ENCODE measurements at places on chromosomes 2 and 18.
A peak's percentile ranks its signal among the peaks of the same experiment; 100 is the strongest.

GRCh38 chr18:22731398-22731797, 201.7 kb upstream of the RBBP8 start:
- peaks cover 15% of the 10 kb centered on the region for H3K4me1 ChIP-seq
- no peak overlapping the region for H3K4me3 ChIP-seq
- DNase-seq = no peak
- no peaks in the 10 kb centered on the region for H3K36me3 ChIP-seq
- H3K27ac ChIP-seq = no peak overlapping the region

GRCh38 chr2:43220760-43221123, 5.7 kb downstream of the ZFP36L2 start:
- peaks cover 63% of the 10 kb centered on the region for H3K4me1 ChIP-seq
- peak overlapping the region; percentile 79 for H3K4me3 ChIP-seq
- peaks cover 16% of the 10 kb centered on the region for H3K36me3 ChIP-seq
- H3K27me3 ChIP-seq = no peaks in the 10 kb centered on the region

DNA sequence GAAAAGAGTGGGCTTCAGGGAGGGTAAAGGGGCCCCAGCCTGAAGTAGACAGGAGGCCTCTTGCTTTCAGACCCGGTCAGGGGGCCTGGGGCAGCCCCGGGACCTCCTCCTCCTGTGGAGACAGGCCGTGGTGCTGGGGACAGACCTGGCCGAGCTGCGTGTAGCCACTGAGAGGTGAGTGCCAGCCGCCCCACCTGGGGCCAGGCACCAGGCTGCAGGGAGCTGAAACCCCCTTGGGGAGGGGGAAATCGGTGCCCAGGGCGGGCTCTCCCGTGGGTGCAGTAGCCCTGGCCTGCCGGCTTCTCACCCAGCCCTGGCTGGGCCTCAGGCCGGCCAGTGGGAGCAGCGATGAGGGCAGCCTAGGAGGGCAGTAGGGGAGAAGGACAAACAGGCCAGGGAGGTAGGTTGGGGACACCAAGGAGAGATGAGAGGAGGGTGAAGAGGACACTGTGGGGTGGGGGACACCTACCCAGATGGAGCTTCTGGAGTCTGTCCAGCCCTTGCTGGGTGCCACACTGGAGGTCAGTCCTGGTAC, 24.0 kb downstream of the CROCC2 start:
- H3K4me1 ChIP-seq = no peaks in the 10 kb centered on the region
- no peak overlapping the region for H3K27ac ChIP-seq
- peak; percentile 67 for DNase-seq

GRCh38 chr18:68394705-68395104, 320.2 kb downstream of the TMX3 start:
- no peak overlapping the region for H3K4me3 ChIP-seq
- no peak overlapping the region for H3K27ac ChIP-seq
- H3K4me1 ChIP-seq = peaks cover 6% of the 10 kb centered on the region
- no peaks in the 10 kb centered on the region for H3K27me3 ChIP-seq
- no peaks in the 10 kb centered on the region for H3K36me3 ChIP-seq

GRCh38 chr2:188527141-188527540, 235.5 kb downstream of the GULP1 start:
- H3K27ac ChIP-seq = peak overlapping the region; percentile 66
- peaks cover 25% of the 10 kb centered on the region for H3K4me1 ChIP-seq
- peaks cover 5% of the 10 kb centered on the region for H3K36me3 ChIP-seq

DNA sequence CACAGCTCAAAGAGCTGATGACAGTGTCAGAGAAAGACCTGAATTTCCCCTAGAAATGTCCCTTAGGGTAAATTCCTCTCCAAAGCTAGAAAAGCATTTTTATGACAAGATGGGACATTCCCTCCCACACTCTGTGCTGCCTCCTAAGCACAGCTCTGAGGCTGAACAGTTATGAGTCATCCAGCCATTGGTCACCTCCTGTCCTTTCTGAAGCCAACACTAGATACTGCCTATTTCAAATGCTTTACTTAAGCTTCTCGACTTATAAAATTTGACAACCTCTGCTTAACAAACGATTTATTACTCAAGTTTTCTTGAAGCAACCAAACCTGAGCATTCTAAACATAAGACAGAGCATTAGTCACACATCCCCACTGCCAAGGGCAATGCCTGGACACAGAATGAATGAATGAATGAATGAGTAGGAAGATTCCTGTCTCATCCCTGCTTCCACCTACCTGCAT, 35.4 kb downstream of the B4GALT6 start:
- no peaks in the 10 kb centered on the region for H3K36me3 ChIP-seq
- peak overlapping the region; percentile 71 for H3K27ac ChIP-seq
- peaks cover 30% of the 10 kb centered on the region for H3K4me1 ChIP-seq
- no peak overlapping the region for H3K4me3 ChIP-seq
- no peak for DNase-seq
- H3K27me3 ChIP-seq = no peaks in the 10 kb centered on the region

DNA sequence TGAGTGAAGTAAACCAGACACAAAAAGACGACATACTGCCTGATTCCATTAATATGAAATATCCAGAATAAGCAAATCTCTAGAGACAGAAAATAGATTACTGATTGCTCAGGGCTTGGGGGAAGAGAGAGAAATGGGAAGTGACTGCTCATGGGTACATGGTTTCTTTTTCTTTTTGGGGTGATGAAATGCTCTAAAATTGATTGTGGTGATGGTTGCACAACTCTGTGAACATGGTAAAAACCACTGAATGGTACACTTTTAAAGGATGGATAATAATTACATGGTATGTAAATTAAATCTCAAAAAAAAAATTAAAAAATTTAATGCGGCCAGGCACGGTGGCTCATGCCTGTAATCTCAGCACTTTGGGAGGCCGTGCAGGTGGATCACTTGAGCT, 39.3 kb downstream of the RPL31 start:
- no peak overlapping the region for H3K4me3 ChIP-seq
- no peaks in the 10 kb centered on the region for H3K4me1 ChIP-seq
- H3K27ac ChIP-seq = no peak overlapping the region
- H3K36me3 ChIP-seq = peaks cover 11% of the 10 kb centered on the region
- no peaks in the 10 kb centered on the region for H3K27me3 ChIP-seq
- DNase-seq = no peak

- no peak overlapping the region for H3K27ac ChIP-seq
- no peak overlapping the region for H3K4me3 ChIP-seq
- H3K4me1 ChIP-seq = peaks cover 14% of the 10 kb centered on the region
Measured at GRCh38 chr2:137937778-137938177, 26.5 kb upstream of the HNMT start.

DNA sequence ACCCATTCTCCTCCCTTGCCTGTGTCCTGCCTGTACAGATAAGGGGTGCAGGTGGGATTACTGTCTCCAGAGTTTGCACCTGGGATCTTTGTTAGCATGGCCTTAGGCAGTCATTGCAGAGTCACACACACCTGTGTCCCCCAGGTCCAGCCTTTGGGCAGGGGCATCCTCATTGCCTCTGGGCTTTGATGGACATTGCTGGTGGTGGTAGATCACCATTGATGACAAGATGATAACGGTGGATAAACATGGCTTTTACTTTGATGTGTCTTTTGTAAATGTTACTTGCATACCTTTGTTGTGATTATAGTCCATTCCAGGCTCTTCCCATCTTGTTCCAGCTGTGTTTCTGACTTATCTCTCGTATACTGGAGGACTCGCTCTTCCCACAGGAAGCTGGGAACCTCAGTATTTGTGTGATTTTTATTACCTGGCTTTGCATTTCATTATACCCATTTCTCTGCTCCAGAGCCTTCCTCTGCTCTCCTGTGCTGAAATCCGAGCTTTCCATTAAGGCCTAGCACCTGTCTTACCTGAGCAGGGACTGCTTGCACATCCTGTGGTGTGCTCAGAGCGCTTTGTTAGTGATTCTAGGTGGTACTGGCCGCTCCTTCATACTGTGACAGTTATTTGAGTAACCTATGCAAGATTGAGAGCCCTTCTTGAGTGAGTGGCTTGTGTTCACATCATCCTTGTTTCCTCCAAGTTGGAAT, 79.2 kb downstream of the PTPRM start:
- H3K27ac ChIP-seq = no peak overlapping the region
- peaks cover 5% of the 10 kb centered on the region for H3K36me3 ChIP-seq
- H3K4me1 ChIP-seq = peaks cover 27% of the 10 kb centered on the region
- H3K27me3 ChIP-seq = no peaks in the 10 kb centered on the region
- H3K4me3 ChIP-seq = no peak overlapping the region

DNA sequence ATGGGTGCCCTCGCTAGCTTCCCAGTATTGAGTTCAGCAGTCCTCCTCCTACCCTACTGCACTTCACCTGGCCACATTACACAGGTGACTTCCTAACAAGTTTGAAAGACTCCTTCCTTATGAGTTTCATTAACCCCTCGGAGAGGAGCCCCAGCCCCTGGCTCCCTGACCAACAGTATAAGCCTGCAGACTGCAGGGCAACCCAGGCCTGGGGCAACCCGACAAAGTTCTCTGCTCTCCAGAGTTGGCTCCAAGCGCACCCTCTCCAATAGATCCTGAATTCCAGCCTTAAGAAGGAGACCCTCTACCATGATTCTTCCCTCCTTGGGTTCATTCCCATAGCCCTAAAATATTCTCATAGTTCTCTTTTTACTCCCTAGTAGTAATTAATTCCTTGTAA, 1162.8 kb upstream of the TMEFF2 start:
- no peak for DNase-seq
- no peak overlapping the region for H3K4me3 ChIP-seq
- no peaks in the 10 kb centered on the region for H3K4me1 ChIP-seq
- peaks cover 10% of the 10 kb centered on the region for H3K27me3 ChIP-seq
- no peaks in the 10 kb centered on the region for H3K36me3 ChIP-seq

DNA sequence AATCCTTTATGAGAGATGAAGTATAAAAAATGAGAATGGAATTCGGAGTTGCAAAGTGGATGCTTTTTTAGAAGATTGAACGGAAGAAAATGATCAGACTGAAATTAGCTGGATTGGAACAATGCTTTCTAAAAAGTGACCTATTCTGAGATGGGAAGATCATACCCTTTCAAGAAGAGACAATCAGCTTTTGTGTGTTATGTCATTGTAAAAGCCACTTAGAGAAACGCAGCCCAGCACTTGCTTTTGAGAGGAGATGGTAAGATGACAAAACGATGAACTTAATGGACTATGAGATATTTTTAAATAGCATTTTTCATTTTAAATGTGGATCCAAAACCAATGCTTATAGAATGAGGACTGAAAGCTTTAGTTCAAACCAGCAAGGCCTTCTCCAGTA, 871.4 kb upstream of the KLHL29 start:
- no peaks in the 10 kb centered on the region for H3K36me3 ChIP-seq
- DNase-seq = no peak

- no peaks in the 10 kb centered on the region for H3K36me3 ChIP-seq
- H3K27me3 ChIP-seq = no peaks in the 10 kb centered on the region
- H3K4me1 ChIP-seq = peaks cover 37% of the 10 kb centered on the region
- peak overlapping the region; percentile 72 for H3K27ac ChIP-seq
Measured at GRCh38 chr2:74576211-74576862, 21.8 kb downstream of the DOK1 start.

- H3K27me3 ChIP-seq = no peaks in the 10 kb centered on the region
- no peak overlapping the region for H3K4me3 ChIP-seq
- DNase-seq = no peak
- H3K4me1 ChIP-seq = peaks cover 14% of the 10 kb centered on the region
- no peak overlapping the region for H3K27ac ChIP-seq
- peaks cover 1% of the 10 kb centered on the region for H3K36me3 ChIP-seq
Measured at GRCh38 chr2:107111623-107112022, 225.7 kb upstream of the ST6GAL2 start.

GRCh38 chr2:9333591-9334171, 89.6 kb downstream of the ITGB1BP1 start:
- no peak overlapping the region for H3K4me3 ChIP-seq
- no peaks in the 10 kb centered on the region for H3K27me3 ChIP-seq
- H3K4me1 ChIP-seq = peaks cover 63% of the 10 kb centered on the region
- peak overlapping the region; percentile 83 for H3K27ac ChIP-seq
- DNase-seq = no peak

- H3K4me3 ChIP-seq = peak overlapping the region; percentile 70
- peak; percentile 82 for DNase-seq
- no peak overlapping the region for H3K27ac ChIP-seq
- H3K36me3 ChIP-seq = no peaks in the 10 kb centered on the region
- H3K4me1 ChIP-seq = peaks cover 14% of the 10 kb centered on the region
- H3K27me3 ChIP-seq = peaks cover 49% of the 10 kb centered on the region
Measured at GRCh38 chr2:154697418-154698252, 860 bp upstream of the KCNJ3 start.

GRCh38 chr18:70428439-70428838, 139.6 kb downstream of the SOCS6 start:
- H3K27me3 ChIP-seq = no peaks in the 10 kb centered on the region
- no peak overlapping the region for H3K4me3 ChIP-seq
- DNase-seq = no peak
- H3K36me3 ChIP-seq = no peaks in the 10 kb centered on the region

GRCh38 chr2:171281110-171281509, 120.4 kb upstream of the TLK1 start:
- no peaks in the 10 kb centered on the region for H3K36me3 ChIP-seq
- no peaks in the 10 kb centered on the region for H3K4me1 ChIP-seq
- no peak overlapping the region for H3K27ac ChIP-seq
- no peak overlapping the region for H3K4me3 ChIP-seq
- no peaks in the 10 kb centered on the region for H3K27me3 ChIP-seq
- DNase-seq = no peak

DNA sequence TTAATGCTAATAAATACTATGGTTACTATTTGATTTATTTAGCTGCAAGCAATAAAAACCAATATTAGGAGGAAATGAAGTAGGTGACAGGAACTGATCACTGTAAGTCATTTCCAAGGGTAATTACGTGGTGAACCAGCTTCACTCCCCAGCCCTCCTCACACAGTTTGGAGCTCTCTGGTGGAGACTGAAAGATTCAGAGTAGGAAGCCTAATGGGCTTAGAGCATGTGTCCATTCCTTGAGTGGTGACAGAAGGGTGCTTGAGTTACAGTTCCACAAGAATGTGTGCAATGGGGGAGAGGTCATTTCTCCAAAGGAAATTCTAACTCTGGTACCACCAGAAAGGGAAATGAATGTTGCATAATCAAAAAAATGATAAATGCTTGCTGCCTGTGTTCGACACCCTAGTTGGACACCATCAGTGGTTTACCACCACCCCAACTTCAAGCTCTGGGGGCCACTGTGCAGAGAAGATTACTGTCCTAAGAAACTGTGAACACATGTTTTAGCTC, 285.1 kb upstream of the MMADHC start:
- no peaks in the 10 kb centered on the region for H3K4me1 ChIP-seq
- no peak for DNase-seq
- no peak overlapping the region for H3K27ac ChIP-seq
- no peaks in the 10 kb centered on the region for H3K27me3 ChIP-seq
- peaks cover 2% of the 10 kb centered on the region for H3K36me3 ChIP-seq

DNA sequence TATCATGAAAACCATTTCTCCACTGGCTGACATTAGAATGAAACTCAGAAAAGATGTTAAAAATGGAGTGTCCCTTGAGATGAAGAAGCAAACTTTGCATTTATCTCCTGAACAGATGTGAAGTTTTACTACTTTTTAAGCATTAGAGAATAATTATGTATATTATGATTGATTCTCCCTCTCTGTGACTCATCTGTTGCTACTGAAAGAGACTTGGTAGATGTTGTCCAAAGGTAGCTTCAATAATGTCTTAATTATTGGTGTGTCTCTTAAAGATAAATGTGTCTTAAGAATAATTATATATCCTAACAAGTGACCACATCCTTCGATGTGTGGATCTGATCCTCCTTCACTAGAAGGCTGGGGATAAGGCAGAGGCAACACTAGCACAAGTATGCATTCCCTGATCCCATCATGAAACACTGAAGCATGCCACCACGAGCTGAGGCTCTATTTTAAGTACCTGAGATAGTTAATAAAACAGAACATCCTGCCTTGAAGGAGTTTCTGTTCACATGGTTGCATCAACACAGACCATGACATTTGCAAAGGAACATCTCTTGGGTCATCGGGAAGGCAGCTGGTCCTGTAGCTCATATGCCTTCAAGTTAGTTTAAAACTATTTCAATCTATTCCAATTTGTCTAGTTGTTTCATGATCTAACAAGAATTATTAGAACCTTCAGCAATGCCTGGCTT, 15.5 kb downstream of the RND3 start:
- no peak overlapping the region for H3K4me3 ChIP-seq
- H3K27me3 ChIP-seq = no peaks in the 10 kb centered on the region
- peak overlapping the region; percentile 83 for H3K27ac ChIP-seq
- peaks cover 65% of the 10 kb centered on the region for H3K36me3 ChIP-seq
- DNase-seq = no peak

Measured in chondrocyte (in vitro differentiated cells).